ENCODE measurements at places on chromosomes 16 and 17.

GRCh38 chr16:867421-868385, 67.2 kb upstream of the GNG13 start:
- no peak for DNase-seq

GRCh38 chr16:11253995-11254912, 1.8 kb downstream of the SOCS1 start:
- no peak for DNase-seq

GRCh38 chr16:10629592-10629963, 49.2 kb upstream of the EMP2 start:
- no peak for DNase-seq

DNA sequence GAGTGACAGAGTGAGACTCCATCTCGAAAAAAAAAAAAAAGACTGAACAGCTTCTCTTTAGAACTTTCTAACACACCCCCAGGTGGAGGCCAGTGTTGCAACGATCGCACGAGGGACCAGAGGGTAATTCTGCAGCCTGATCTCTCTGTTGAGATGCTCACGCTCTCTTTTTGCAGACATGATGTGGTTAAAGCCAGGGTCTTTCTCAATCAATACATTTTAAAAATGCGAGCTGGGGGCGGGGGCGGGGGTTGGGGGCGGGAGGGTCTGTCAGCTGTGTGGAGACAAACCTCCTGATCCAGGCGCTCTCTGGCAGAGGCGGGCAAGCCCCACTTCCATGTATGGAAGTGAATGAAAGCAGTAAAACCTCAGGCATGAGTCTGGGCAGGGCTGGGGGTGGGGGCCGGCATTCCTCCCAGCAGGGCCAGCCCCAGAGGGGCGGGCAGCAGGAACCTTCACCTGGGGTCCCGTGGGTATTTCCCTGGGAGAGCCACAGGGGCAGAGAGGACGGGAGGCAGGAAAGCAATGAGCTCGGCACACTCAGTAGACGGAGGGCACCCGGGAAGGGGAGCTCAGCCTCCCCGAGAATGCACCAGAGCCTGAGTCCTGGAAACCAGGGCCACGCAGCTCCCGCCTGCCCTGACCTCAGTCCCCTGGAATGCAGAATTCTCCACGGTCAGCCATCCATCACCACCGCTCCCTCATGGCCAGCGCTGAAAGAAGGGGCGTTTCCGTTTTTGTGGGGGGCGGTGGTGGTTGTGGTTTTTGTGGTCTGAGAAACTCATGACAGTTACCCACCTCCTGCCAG, 28.0 kb downstream of the NXN start:
- peak; percentile 97 for DNase-seq

DNA sequence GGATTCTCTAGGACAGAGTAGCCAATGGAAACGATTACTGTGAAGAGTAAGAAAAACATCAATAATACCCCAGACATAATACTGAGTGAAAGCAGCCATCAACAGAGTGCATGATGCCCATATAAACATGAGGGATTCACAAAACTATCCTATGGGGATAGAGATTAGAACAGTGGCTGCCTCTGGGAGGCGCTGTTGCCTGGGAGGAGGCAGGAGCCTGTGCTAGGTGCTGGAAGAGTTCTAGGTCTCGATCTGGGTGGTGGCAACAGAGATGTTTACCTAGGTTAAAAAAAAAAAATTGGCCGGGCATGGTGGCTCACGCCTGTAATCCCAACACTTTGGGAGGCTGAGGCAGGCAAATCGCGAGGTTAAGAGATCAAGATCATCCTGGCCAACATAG, 7.9 kb downstream of the FA2H start:
- no peak for DNase-seq

- no peak for DNase-seq
Measured at GRCh38 chr17:60540460-60540859, 14.4 kb upstream of the APPBP2 start.

GRCh38 chr17:69047368-69048263, 13.1 kb downstream of the ABCA9 start:
- DNase-seq, result peak; percentile 69

DNA sequence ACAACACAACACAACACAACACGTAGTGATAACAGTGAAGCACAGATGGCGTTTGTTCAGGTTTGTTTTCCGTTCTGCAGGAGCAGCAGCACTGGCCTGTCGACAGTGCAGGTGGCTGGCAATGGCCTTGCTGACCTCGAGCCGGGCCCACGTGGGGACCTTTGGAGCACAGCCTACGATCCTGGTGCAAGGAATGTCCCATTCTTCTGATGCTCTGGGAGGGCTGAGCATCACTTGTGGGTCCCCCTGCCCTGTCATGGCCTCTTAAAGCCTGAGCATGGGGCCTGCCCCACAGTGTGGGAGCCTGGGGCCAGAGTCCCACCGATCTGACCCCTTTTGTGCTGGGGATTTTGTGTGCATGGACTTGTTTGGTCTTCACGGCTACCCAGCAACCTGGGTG, 6.8 kb downstream of the MAP2K3 start:
- no peak for DNase-seq

DNA sequence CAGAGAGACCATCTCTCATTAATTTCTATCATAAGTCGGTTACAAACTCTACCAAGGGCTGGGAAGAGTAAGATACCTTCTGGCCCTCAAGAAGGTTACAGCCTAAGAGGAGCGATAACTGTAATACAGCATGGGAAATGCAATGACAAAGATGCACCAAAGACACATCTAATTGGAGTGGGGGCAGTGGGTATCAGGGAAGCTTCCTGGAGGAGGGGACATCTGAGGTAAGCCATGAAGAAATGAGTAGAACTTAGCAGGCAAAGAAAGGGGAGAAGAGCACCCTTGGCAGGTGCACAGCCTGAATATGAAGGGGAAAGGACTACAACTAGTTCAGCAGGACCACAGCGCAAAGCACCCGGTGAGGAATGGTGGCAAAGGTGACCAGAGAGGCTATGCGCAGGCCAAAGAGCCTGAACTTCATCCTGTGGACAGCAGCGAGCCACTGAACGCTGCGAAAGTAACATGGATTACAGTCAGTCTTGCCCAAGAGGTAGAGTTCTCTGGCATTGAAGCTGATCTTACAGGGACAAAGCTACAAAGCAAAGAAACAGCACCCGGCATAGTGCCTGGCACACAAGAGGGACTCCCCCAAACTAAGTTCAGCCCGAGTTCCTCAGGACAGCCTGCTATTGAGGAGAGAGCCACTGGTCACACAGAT, 2.8 kb downstream of the TBC1D10B start:
- no peak for DNase-seq

DNA sequence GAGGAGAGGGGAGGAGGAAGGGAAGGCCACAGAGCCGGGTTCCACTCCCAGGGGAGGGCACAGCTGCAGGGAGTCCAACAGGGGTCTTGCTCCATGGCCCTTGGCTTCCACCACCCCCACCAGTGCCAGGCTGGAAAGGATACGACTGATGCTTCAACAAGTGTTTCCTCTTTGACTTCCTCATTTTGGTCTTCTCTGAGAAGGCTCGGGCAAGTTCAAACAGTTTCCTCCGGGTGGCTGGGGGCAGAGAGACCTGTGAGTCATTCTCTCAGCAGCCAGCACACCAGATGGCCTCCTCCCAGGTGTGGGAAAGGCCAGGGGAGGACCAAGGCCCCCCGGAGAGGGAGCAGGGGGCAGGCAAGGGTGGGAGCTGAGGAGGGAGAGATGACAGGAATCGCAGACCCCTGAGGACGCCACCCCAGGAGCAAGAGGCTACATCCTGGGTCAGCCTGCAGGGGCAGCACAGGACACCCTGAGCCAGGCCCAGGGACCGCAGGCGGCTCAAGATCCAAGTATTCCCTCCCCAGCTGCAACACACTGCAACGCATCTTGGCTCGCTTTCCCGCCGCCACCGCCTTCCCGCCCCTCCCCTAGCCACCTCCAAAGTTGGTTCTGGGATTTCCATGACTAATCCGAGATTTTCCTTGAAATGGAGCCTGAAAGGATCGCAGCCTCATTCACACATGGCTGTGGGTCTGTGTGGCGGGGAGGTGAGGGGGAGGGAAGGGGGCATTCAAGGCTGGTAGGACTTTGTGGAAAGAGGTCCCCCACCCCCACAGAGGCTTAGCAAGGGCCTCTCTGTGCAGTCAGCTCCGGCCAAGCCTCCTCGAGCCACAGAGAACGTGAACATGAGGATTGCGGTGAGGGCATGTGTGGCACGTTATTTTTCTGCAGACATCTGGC, 18.4 kb upstream of the MRPS23 start:
- DNase-seq, result peak; percentile 93

DNA sequence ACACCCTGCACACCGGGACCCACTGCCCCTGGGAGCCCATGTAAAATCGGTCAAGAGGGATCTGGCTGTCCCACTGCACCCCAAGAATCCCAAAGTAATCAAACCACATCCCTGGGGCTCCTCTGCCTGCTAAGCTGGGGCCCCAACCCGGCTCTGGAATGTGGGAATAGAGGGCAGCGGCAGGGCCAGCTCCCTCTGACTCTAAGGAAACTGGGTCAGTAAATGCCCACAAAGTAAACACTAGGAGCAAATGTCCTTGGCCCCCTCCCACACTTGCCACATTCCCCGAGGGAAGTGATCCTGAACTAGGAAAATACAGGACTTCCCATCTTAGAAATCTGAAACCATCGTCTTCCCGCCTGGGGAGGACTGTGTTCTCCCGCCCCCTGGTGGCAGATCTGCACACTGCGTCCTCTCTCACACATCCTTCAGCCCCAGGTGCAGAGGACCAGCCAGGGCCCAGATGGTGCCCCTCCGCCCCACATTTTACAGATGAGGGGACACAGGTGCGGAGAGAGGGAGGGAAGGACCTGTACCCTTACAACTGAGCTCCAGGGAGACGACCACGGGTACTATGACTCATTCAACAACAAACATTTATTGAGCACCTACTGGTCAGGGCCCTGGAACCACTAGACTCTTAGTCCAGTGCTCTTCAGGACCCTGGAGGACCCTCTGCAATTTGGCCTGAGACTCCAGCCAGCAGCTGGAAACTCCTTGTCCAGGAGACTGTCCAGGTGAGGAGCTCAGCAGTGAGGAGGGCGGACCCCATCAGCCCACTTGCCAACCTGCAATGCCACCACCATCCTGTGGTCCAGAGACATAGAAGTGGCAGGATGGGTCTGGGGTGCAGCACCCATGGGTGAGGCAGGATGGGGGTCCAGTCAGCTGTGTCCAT, 10.1 kb downstream of the P3H4 start:
- DNase-seq, result peak; percentile 74

GRCh38 chr17:63479495-63480184, 2.8 kb downstream of the ACE start:
- DNase-seq, result no peak

- peak; percentile 27 for DNase-seq
Measured at GRCh38 chr17:79739148-79740062, 8.7 kb downstream of the ENPP7 start.

DNA sequence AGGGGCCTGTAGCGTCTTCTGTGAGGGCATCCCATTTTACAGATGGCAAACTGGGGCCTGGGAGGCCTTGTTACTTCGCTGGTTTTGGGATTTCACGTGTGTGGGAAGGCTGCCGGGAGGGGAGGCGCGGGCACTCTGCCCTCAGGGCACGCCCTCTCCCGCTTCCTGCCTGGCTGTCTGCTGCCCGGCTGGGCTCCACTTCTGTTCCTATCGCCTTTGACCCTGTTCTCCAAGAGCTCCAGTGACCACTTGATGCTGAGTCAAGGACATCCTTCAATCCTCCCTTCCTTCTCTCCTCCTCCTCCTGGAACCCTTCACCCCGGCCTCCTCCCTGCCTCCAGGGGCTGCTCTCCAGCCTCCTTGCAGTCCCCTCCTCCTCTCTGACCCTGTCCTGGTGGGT, 16.0 kb downstream of the SPNS3 start:
- no peak for DNase-seq

DNA sequence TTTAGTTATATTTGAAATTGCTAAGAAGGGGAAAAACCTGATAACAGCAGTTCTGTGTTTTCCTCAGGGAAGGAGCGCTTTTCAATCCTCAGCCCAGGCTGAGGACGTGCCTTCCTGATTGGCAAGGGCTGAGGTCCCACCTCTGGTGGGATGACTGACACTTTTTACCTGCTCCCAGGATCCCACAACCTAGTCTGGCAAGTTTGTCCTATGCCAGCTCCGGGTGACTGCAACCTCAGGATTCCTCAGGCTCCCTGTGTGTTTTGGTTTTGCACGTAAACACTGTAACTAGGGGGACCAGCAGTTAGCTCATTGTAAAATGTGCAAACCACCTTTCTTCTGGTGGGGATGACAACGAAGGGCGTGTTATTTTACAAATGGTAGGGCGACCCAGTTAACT, 7.5 kb downstream of the MARCHF10 start:
- peak; percentile 25 for DNase-seq

DNA sequence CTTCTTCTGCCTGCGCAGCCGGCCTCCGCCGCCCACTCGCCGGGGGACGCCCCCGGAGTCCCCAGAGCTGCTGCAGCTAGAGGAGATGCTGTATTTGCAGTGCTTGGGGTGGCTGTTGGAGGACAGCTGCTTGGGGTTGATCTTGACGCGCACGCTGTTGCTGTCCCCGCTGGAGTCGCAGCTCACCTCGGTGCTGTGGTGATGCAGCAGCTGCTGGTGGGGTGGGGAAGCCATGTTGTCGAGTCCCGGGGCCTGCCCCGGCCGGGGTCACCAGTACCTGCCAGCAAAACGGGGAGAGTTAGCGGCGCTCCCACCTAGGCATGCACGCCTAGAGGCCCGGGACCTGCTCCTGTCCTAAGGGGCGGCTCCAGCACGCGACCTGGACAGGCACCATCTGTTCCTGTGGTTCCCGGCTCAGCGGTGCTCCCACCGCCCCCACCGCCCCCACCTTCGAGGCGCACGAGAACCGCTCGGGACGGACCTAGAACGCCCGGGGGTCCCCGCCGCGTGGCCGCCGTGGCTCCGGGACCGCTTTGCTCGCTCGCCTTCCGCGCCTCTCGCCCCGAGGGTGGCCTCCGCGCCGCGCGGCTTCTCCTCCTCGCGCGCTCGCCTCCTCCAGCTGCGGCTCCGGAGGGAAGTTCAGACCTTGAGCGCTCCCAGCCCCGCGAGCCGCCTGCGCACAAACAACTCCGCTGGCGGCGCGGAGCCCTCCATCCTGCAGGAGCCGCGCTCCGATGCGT, 863 bp downstream of the ADCY9 start:
- peak; percentile 65 for DNase-seq

DNA sequence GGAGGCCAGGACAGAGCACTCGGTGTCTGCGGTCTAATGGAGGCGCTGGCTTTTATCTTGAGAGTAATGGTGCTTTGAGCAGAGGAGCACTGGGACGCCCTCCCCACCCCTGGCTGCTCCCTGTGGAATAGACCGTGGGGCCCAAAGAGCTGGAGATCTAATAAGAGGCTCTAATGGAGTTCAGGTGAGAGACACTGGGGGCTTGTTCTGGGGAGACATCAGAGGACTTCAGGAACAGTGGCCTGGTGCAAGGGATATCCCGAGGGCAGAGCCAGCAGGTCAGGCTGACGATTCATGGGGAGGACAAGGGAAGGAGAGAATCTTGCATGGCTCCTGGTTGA, 9.5 kb upstream of the KRT19 start:
- no peak for DNase-seq

- DNase-seq, result no peak
Measured at GRCh38 chr17:82914375-82914774, 74.6 kb upstream of the ZNF750 start.

- DNase-seq, result no peak
Measured at GRCh38 chr17:29732613-29733012, 109.9 kb upstream of the CORO6 start.

- no peak for DNase-seq
Measured at GRCh38 chr16:10383626-10384025, 2.2 kb upstream of the ATF7IP2 start.

Data from fibroblast of skin of scalp (primary cell).